ENCODE measurements at places on chromosomes 7 and 10.

- DNase-seq, result no peak
These were observed 407.9 kb downstream of the KCNMA1 start for GRCh38 chr10:77229704-77230103.

DNA sequence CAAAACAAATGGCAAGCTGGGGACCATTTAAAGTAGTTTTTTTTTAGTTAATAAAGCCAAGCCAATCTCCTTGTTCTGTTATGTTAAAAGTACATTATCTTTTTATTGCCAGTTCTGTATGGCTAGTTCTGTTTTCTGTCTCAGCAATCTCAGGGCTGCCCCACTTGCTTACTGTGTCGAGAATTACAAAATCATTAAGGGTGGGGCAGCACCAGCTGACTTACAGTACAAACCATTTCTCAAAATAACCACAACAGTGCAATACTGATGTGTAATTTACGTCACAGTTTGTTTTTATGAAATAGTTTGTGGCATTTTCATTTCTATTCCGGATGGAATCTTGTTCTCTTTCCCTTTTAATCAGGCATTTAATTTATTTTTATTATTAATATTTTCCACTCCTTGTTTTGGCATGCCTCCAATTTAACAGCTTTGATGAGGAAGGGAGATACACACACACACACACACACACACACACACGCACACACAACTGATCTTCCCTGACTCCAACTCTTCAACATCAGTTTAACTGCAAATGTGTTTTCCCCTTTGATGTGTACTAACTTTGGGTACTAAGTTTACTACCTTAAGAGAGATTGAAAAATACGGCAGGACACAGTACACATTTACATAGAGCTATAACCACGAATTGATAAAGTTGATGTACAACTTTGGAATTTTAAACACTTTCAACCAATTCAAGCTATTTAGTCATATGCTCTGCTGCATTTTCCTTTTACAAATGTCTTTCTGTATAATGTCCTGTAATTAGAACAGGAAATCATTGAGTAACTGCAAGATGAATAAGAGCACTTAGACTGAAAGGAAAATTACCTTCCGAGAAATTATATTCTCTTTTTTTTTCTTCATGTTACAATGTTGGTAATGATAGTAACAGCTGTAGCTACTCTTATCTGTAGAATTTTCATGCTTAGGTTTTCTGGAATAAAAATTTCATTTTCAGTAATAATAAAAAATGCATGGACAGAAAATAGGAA lies 91.5 kb downstream of the ARID5B start:
- DNase-seq, result no peak

DNA sequence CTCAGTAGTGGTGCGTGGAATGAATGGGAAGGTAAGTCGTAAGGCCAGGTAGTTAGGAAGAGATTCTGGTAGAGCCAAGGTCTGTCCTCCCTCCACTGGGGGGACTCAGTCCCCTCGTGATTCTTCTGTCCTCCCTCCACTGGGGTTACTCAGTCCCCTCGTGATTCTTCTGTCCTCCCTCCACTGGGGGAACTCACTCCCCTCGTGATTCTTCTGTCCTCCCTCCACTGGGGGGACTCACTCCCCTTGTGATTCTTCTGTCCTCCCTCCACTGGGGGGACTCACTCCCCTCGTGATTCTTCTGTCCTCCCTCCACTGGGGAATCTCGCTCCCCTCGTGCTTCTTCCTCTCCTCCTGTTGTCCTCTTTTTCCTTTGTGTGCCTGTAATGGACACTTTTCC lies 125.1 kb downstream of the CELF2 start:
- no peak for DNase-seq

- no peak for DNase-seq
These were observed 4.0 kb downstream of the MAFK start for GRCh38 chr7:1534330-1535099.

Data from NCI-H187 treated with DMSO at 0.1 percent for 48 hours (cell line).